ENCODE measurements at places on chromosomes 13 and 19. TPM values are rescaled to one million over a fixed set of nuclear protein-coding genes. Genes with fewer than 3 reads are reported as not detected.

Gene BCAM
- 832 TPM for total RNA-seq

Gene TNFSF9
- not detected for total RNA-seq

Gene FPR2
- total RNA-seq: 0.21 TPM

Gene KLK15
- total RNA-seq: not detected

Data from ascending aorta (tissue), 2 donors.